Mammary epithelial cell (primary cell): ENCODE measurements at places on chromosomes 2 and 18.
A peak's percentile ranks its signal among the peaks of the same experiment; 100 is the strongest.

DNA sequence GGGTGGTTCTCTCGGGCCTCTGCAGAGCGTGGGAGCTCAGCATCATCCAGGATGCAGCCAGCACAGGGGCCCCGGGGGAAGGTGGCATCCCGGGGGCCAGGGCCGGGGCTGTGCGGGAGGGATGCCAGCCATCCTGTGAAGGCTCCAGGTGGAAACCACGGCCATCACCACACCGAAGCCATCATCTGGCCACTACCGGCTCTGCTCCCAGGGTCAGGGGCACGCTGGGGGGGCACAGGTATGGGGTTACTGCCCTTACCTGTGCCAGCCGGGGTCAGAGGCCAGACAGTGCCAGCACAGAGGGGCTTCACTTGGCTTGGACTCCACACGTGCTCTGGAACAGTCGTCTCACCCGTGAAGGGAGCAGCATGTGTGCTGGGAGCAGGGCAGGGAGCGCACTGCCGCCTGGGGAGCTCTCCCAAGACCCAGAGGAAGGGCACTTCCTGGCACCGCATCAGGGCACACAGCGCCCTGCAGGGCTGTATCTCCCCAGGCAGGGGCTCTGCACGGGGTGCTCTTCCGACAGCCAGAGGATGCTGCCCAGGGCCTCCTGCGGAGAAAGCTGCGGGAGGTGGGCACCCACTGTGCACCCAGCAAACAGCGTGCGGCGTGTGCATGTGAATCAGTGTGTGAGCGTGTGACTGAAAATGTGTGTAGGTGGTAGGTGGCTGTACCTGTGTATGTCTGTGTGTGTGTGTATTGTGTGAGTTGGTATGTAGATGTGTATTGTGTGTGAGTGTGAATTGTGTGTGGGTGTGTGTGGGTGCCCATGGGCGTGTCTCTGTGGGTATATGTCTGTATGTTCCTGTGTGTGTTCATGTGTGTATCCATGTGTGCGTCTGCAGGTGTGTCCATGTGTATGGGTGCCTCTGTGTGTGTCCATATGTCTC, 75.0 kb downstream of the PTGR3 start:
- no peak for DNase-seq

DNA sequence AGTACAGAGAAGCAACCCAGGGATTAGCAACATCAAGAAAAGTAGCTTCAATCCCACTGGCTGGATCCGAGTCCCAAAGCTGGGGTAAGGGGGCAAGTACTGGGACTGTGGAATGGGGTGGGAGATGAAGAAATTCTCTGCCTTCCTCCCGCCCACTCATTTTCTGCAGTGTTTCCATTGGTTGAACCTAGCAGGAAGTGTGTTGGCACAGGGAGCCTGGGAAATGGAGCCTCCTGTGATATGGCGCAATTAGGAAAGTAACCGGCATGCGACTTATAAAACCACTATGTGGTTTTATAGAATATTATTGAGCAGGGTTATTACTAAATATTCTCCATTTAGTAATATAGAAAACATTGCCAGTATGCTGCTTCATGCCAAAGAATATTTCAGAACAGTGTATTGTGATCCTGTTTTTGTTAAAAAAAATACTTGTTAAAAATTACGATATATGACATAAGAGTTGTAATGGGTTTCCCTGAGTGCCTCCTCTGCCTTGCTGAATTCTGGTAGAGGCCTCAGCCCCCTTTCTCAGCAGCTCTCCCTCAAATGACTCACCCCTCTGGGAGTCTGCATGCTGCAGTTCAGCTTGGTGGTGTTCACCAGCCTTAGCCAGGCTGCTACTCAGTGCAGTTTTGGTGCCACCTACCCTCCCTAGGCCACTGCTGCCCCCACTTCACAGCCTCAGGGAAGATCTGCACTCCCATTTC, 60.5 kb downstream of the HK2 start:
- no peak for DNase-seq

- no peak for DNase-seq
Observed at GRCh38 chr2:195646424-195646823, 10.6 kb upstream of the SLC39A10 start.

- no peak for DNase-seq
Observed at GRCh38 chr2:135378591-135378990, 152.4 kb downstream of the ZRANB3 start.

DNA sequence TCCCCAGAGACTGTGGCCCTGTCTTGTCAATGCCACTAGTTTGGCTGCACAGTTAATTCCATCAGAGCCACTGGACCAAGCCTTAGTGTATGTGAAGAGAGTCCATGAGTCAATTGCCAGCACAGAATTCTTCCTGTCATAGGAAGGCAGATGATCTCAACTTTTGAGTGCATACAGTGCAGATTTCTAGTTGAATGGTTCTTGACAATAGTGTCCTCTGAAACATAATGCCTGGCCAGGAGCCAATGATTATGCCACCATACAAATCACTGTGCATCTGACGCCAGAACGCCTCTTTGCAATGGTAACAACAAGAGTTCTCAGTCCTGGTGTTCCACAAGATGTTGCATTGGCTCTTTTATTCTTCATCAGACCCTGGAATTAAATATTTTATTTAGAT, 7.1 kb downstream of the NEUROD1 start:
- no peak for DNase-seq

DNA sequence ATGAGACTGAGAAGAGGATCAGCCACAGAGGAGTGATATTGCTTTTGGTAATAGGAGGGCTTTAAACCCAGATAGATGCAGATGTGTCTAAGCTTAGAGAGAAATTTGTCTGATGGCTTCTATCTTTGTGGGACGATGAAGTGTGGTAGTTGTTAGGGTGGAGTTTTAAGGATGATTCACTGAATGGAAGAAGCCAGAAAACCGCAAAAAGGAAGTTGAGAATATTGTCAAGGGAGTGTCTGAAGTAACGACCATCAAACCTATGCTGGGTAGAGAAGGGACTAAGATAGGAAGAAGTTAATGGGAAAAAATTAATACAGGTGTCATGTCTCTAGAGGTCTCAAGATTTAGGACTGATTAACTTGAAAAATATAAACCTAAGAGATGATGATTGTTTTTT, 195.6 kb upstream of the MC4R start:
- no peak for DNase-seq

- no peak for DNase-seq
Observed at GRCh38 chr2:127626175-127626574, 19.8 kb upstream of the GPR17 start.

GRCh38 chr2:179059026-179059700, 9.2 kb upstream of the CCDC141 start:
- no peak for DNase-seq

GRCh38 chr18:25470062-25470461, 118.1 kb upstream of the ZNF521 start:
- DNase-seq, result no peak

DNA sequence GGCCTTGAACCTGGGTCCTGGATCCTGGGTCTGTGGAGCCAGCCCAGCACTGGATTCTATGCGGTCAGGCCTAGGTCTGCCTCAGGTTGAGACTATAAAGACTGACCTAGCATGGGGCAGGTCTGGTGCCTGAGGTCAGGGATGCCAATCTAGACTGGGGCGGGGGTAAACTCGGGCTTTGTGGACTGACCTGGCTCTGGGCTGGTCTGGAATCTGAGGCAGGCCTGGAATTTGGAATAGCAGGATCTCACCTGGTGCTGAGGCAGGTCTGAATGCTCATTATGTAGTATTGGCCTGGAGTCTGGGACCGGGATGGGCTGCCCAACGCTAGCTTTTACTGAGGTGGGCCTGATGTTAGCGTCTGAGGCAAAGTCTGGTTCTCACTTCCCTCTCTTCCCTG, 256.0 kb downstream of the KIAA1328 start:
- no peak for DNase-seq

DNA sequence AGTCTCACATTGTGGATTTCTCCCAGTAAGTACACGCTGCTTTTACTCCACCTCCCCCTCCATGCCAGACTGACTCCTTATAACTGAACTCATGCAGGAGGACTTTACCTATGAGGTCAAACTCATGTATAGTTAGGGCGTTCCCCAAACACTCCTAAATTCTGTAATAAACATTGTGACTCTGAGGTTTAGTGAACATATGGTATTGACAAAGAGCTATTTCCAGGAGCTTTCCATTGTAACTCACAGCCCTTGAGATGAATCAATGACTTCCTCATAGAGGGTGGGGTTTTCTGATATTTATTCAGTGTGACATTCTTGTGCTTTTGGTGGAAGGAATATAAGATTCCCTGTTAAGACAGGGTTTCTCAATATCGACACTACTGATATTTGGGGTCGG, 337.4 kb upstream of the SLC14A2 start:
- DNase-seq, result no peak

DNA sequence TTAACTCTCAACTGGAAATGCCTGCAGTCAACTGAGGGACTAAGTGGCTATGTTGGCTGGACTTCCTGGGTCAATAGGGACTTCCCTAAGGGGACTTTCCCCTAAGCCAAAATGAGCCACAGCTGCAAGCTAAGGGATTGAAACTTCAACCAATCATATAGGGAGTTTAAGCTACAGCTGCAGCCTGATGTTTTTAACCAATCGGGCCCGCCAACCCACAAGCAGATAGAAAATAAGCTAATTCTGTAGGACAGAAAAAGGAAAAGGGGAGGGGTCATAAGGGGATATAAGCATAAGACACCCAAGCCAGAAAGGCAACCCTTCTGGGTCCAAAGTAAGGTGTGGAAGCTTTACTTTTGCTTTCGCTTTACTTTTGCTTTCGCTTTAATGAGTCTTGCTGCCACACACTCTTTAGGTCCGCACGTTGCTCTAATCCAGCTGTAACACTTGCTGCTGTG, 927.5 kb downstream of the ERBB4 start:
- DNase-seq, result peak; percentile 1

DNA sequence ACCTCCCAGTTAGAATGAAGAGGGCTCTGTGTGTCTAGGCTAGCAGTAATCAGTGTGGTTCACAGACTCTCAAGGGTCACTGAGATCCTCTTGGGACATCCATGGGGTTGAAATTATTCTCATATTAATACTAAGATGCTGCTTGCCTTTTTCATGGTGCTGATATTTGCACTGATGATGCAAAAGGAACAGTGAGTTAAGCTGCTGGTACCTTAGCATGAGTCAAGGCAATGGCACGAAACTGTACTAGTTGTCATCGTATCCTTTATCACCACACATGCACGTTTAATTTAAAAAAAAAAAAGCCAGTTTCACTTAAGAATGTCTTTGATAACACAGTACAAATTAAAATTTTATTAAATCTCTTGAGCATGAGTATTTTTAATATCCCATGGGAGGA, 151.9 kb upstream of the TANK start:
- DNase-seq, result no peak

DNA sequence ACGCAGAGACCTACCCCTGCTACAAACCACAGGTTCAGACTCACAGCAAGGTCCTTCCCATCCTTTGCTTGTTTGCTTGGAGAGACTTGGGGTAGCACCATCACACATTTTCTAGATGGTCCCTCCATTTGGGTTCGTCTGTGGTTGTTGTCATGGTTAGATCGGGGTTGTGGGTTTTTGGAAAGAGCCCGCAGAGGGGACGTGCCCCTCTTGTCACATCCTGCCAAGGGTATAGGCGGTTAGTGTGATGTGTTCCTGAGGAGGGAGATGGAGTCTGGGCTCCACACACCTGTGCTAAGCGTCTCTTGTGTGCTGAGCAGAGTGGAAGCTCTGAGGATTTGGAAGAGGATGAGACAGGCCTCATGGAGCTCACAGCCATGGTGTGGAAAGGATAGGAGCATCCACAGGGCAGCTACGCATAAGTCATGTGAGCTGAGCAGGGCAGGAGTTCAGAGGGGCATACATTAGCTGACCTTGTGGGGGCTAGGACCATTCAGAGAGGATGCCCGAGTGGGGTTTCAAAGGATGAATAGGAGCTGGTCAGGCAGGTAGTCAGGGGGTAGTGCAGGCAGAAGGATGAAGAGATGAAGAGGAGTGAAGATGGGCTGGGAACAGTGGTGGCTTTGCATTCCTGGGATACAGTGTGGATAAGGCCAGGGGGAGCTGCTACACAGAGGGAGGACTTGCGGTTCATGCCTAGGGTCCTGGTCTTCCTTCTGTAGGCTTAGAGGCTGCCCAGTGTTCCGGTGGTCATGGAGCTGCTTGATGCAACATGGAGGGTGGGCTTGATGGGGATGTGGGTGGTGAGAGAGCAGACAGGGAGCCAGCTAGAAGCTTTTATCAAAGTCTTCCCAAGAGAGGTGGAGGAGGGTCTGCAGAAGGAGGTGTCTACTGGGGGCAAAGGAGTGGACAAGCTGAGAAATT, 62.9 kb downstream of the ACKR3 start:
- DNase-seq, result no peak

DNA sequence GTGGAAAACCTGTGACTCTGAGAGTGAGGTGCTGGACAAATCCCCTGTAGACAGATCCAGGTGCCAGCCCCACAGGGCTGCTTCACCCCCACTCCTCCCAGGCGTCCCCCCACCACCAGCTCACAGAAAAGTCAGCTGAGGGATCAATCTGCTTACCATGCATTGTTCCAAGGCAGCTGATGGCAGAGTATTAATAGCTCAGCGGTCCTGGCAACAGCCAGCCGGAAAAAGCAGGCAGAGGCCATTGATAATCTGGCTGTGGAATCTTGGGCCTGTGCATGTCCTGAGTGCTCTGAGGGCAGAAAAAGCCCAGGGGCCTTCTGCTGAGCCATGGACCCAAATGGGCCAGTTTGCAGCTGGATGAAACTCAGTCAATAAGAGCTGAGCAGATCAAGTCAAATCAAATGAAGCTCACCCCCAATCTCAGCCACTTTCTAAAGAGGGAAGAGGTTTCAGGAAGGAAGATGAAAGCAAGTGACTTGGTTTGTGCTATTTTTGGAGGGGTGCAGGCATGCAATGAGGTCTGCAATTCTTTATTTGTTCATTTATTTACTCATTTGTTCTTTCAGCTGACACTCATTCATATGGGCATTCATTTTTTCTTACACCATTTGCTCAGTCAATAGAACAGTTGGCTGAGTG, 63.4 kb downstream of the GYPC start:
- DNase-seq, result no peak

DNA sequence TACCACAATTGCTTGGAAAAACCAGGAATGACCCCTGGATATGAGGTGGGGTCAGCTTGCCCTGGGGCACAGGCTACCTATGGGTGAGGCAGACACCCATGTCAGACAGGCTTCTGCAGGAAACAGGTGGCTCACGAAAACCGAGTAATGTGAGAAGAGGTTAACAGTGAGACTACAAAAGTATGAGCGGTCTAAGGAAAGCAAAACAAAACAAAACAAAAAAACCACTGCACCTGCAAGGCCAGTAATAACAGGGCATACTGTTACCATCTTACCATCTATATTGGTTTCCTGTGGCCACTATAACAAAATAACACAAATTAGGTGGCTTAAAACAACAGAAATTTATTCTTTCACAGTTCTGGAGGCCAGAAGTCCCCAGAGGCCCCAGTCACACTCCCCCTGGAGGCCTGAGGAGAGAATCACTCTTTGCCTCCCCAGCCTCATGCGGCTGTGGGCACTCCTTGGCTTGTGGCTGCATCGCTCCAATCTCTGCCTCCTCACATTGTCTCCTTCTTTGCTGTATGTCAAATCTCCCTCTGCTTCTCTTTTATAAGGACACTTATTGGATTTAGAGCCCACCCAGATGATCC, 86.6 kb upstream of the EPC2 start:
- no peak for DNase-seq

- peak; percentile 8 for DNase-seq
Observed at GRCh38 chr2:212228743-212229171, 309.8 kb downstream of the ERBB4 start.
